ENCODE measurements at places on chromosomes 13 and 19.

DNA sequence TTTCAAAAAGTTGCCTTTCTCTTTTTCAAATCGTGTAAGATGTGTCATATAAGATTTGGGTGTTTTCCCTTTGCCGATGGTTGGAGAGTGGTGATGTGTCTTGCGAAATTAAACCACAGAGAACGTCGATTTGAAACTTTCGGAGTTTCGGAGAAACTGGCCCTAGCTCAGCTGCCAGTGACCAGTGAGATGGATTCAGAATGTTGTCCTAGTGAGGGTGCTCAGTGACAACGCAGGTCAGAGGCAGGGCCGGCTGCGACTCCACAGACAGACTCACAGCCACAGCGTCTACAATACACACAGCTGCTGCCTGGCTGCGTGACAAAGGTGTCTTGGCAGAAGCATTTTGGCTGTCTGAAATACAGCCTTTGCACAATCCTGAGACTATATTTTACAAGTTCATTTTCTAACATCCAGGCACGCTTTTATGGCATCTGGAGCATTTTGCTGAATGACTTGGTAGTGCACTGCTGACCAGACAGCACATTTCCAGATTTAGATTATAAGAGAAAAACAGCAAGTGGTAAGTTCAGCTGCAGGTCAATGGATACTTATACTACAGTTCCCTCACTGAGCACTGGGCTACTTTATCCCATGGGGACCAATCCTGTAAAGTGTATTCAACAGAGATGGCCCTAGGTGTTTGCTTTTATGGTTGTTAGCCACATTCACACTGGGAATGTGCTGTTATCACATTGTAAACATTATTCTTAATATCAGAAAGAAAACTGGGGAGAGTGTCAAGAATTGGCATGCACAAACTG, 207.5 kb downstream of the KCNRG start:
- no peak for DNase-seq

GRCh38 chr13:98212763-98213162, 35.7 kb upstream of the RNF113B start:
- no peak for DNase-seq

DNA sequence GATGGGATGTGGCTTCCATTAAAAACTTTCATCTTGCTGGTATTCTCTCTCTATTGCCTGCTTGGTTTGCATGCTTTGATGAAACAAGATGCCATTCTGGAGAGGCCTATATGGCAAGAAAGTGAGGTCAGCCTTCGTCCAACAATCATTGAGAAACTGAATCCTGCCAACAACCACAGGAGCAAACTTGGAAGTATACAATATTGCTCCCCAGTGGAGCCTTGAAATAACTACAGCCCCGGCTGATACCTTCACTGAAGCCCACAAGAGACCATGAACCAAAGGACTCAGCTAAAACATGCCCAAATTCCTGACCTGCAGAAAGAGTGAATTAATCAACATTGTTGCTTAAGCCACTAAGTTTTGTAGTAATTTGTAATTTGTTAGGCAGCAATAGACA, 82.5 kb upstream of the FGF14 start:
- DNase-seq = no peak

DNA sequence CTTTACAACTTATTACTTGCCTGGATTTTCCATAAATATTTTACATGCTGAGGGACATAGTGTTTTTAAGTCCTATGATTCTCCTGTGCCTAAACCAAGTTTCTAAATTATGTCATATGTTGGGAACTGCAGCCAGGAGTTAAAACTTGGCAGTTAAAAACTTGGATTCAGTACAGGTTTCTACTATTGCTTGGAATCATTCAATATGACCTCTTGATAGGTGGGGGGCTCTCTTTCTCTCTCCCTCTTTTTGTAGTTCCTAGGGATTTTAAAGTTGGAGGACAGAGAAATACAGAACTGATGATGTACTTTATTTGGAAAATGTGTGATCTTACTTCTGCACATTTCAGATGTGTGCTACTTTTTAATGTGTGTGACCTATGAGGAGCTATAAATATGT, 4.7 kb downstream of the CSNK1A1L start:
- no peak for DNase-seq

- DNase-seq = no peak
Observed at GRCh38 chr19:11587975-11588631, 9.2 kb upstream of the ZNF627 start.

- DNase-seq = no peak
Observed at GRCh38 chr19:48639483-48640375, 2.5 kb upstream of the DBP start.

- no peak for DNase-seq
Observed at GRCh38 chr13:73697166-73697565, 437.0 kb downstream of the KLF12 start.

- no peak for DNase-seq
Observed at GRCh38 chr13:98176777-98177608, at the start of gene RNF113B. Gene RNF113B (minus strand): TSS chr13:98177269. CDS start chr13:98177236, 33 bp downstream.

DNA sequence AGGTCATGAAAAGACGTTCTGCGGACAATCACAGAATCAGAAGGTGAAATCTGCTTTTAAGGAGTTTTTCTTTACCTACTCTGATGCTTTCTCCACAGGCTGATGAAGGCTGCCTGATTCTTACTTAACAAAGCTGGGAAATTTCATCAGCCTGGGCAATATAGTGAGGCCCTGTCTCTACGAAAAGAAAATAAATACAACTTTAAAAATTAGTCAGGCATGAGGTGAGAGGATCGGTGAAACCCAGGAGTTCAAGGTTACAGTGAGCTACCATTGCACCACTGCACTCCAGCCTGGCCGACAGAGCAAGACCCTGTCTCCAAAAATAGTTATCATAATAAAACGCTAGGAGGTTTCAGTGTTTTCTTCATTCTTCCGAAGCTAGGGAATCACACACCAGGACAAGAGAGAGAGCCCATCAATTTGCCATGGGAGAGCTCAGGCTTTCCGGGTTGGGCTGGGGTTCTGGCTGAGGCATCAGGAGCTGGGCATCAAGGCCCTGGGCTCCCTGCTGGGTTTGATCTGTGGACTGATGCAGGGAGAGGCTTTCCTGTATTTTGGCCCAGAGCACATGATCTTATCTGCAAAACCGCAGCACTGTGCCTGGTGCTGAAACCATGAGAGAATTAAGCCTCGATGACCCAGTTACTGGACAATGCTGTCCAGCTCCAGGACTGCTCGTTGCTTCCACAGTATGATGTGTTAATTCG, 25.1 kb upstream of the CEBPG start:
- DNase-seq = no peak

GRCh38 chr13:32409561-32410421, 18.1 kb downstream of the N4BP2L1 start:
- no peak for DNase-seq

DNA sequence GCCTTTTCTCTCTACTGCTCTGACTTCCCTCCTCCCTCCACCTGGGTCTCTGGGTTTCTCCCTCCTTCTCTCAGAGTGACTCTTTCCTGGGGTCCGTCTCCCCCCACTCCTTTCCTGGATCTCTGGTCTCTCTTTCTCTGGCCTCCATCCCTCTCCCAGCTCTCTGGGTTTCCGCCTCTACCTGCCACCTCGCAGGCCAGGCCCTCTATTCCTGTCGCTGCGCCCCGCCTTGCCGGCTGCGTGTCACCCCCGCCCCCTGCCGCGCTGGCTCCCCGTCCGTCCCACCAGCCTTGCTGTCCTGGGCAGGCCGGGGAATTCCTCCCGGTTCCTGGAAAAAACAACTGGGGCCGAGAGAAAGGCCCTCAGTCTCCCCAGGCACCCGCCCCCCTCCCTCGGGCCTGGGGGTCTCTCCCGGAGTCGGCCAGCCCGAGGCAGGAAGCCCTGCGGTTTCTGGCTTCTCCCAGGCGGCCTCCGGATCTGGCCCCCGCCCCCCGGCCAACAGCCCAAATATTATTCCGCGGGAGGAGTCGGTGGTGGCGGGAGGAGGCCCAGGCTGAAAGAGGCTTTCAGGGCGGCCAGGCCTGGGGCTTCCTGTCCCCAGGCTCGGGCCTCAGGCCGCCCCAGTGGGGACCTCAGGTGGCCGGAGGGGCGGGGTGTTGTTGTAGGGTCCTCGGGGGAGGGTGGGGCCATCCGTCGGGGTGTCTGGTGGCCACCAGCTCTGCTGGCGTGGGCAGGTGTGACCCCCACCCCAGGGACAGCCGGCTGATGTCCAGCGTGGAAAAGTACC, 9.3 kb downstream of the IRF2BP1 start:
- DNase-seq = no peak

DNA sequence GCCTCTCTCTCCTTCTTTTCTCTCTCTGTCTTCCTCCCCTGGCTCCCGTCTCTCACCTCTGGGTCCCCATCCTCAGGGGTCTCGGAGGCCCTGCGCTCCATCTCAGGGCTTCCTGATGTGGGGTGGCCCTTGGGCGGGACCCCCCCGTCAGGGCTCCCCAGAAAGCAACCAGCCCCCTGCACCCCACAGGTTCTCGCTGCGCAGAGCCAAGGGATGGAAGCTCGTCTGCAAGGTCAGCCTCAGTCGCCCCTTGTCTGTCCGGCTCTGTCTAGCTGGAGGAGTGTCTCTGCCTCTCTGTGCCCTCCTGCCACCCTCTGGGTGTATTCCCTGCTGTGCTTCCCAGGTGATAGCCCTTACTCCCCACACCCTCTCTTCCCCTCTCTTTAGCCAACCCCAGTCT, at the start of gene SBK3:
Gene SBK3 (minus strand): TSS at position 101 of the 400 bp plus-strand sequence. CDS start 0 bp downstream, at position 101.
- DNase-seq = no peak

- DNase-seq = no peak
Observed at GRCh38 chr19:19538785-19539166, 711 bp downstream of the CILP2 start.

DNA sequence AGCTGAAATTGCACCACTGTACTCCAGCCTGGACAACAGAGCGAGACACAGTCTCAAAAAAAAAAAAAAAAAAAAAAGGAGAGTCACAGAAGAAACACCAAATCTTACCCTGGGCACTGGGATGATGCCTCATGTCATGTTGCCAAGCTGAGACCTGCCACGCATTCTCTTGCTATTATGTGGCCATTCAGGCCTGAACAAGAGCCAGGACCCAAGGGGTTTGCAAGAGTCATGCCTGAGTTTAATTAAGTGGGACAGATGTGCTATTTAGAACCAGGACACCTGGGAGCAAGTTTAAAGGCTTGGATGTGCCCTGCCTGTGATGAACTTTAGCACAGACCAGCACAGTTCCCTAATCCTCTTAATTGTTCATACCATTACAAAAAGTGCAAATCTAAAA, 9.8 kb downstream of the PNMA8A start:
- DNase-seq = no peak

DNA sequence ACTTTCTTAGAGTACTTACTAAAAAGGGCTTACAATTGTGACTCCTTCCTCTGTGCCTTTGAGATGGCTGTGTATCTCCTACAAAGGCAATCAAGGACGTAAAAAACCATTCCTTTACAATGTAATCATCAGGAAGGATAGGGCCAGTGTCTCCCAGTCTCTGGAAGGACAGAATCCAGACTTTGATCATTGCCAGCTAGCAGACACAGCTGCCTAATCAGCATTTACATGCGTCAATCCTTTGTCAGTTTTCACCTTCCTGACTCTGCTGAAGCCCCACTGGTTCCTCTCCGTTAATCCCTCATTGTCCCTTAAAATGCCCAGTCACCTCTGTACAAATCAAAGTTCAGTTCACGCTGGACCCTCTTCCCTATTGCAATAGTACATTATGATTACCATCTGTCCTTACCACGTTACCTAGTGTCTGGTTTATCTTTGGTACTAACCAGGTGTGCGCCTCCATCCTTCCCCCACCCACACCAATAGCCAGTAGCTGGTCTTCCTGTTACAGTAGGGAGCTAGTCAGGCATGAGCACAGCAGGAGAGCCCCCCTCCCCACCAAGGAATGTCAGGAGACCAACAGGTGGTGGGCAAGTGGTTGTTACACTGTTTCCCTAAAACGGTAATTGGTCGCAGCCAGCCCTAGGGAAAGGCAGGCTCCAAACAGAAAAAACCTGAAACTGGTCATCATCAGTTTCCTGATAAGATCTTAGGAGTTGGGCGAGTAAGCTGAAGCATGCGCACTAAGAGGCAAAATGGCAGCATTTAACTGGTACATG, 49.7 kb downstream of the TGDS start:
- DNase-seq = no peak

DNA sequence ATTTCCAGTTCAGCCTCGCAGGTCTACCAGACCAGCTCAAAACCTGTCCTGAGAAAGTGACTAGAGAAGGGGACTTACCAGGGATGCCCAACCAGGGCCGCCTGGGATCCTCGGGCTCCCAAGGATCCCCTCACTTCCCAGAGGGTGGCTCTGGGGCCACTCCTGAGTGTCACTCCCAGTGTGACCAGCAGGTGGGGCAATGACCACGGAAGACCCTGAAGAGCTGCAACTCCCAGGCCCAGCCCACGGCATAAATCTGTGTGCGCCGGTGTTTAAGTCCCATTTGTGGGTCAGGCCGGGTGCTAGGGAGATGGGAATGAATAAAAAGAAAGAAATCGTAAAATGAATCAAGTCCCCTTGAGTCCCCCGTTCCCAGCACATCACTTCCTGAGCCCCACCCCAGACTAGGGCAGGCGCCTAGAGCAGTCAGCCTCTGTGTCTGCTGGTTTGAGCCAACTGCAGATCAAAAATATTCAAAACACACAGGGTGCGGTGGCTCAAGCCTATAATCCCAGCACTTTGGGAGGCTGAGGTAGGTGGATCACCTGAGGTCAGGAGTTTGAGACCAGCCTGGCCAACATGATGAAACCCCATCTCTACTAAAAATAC, 10.7 kb downstream of the PTGIR start:
- no peak for DNase-seq

DNA sequence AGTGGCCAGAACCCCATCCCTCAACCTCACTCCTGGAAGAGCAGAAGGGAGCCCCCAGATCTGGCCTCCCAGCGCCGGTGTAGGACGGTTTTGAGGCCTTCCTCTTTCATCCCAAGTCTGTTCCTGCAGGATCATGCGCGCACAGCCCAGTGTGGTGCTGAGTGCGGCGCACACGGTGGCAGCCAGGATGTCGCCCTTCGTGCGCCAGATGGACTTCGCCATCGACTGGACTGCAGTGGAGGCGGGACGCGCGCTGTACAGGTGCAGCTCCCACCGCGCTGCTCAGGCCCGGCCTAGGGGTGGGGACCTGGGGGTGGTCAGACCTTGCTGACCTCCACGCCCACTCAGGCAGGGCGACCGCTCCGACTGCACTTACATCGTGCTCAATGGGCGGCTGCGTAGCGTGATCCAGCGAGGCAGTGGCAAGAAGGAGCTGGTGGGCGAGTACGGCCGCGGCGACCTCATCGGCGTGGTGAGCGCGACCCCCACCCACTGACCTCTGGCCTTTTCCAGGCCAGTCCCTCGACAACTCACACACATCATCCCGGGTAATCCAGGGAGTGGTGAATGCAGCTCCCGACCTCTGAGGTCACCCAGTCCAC, 14.8 kb downstream of the PNPLA6 start:
- no peak for DNase-seq

DNA sequence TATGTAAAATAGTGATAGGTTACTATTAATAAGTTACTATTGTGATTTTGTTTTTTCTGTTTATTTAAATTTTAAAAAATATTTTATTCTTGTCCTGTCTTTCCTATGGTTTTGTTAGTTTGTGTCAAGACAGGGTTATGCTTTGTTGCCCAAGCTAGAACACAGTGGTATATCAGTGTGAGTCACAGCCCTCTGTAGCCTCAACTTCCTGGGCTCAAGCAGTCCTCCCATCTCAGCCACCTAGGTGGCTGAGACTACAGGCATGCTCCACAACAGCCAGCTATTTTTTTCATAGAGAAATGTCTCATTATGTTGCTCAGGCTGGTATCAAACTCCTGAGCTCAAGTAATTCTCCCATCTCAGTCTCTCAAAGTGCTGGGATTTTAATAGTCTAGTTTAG, 99.5 kb downstream of the ZNF675 start:
- DNase-seq = no peak

- no peak for DNase-seq
Observed at GRCh38 chr13:61252213-61252612, 163.4 kb downstream of the PCDH20 start.

- no peak for DNase-seq
Observed at GRCh38 chr19:43332058-43332922, 21.2 kb upstream of the CD177 start.
